ENCODE measurements at places on chromosomes 11 and 22.

DNA sequence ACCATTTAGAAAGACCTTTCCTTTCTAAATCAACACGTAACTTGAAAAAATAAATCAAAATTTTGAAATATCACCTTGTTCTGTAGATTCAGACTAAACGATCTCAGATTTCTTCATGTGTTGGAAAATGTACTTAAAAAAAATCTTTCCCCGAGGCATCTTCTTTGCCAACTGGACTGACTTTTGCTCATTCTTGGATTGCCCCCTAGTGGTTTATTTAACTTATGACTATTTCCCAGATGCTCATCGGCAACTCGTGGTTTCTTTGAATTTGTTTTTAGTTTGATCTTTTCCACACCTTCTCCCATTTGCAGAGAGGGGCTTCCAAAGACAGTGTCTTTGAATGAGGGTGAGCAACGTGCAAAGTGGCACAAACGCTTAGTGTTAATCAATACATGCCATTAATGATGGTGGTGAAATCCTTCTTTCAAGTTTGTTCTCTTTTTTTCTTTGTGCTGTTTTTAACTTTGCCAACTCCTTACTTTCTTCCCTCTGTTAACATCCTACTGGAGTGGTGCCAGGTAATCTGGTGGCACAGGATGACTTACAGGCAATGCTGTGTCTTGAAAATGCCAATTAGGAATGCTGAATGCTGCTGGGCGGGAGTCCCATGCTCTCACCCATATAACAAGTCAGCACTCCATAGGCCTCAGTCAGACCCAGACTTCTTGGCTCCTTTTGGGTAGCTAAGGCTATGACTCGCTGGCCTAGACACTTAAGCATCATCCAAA is 18.3 kb downstream of the PRSS23 start:
- peak; percentile 80 for DNase-seq

DNA sequence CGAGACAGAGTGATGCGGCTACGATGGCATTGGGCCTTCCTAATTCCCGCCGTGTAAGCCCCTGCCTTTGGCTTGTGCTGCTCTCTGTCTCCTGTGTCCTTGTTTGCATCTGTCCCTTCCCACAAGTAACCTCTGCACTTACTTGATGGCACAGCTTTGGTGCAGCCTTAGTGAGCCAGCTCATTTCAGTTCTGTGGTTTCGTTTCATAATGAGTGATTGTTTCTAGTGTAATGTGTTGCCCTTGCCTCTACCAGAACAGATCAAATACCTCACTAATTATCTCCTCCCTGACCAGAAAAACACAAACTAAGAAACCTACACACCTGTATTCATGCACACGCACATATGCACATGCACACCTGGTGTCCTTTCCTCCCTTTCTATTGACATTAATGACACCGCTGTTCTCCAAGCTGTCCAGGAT is 58.8 kb downstream of the GRK3 start:
- DNase-seq, result no peak

- no peak for DNase-seq
Measured at GRCh38 chr11:4887591-4887990, 5.9 kb downstream of the OR51T1 start.

DNA sequence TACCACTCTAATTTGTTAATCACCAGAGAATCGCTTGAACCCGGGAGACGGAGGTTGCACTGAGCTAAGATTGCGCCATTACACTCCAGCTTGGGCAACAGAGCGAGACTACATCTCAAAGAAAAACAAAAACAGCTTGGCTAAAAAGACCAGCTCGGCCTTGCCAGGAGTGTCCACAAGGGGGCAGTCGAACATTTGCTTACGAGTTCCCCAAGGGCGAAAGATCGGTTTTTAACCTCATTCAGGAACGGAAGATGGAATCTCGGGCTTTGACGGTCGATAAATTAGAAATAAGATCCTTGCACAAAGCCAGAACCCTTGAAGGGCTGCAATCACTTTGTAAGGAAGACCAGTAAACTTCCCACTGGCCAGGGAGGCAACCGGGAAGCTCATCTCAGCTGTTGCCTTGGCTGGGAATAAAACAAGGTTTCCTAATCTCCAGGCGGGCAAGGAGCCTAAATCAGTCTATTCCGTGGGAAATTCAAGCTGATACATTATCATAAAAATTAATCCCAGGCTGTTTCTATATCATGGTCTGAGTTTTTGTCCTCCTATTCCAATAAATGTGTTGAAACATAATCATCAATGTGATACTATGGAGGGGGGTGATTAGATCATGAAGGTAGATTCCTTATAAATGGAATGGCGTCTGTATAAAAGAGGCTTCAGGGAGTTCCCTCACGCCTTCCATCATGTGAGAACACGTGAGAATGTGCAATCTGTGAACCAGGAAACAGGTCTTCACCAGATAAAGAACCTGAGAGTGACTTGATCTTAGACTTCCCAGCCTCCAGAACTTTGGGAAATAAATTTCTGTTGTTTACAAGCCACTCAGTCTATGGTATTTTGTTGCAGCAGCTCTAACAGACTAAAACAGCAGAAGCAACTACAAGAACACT is 14.9 kb upstream of the SLC29A2 start:
- peak; percentile 82 for DNase-seq

- peak; percentile 7 for DNase-seq
Measured at GRCh38 chr11:84292006-84292405, 1005.8 kb upstream of the CCDC90B start.

DNA sequence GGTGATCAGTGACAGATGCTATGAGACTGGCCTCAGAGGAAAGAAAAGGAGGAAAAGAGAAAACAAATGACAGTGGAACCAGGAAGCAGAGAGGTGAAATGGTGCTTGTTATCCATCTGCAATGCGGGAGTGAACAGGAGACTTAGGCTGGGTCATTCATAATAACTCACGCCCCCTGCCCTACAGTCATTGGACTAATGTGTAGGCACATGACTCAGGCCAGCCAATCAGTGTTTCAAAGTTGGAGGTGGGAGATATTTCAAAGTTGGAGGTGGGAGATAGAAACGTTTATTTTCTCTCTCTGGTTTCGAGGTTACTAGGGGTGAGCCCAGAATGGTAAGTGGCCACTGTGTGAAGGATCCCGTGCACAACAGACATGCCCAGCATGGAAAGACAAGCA is 30.3 kb downstream of the SLC22A6 start:
- no peak for DNase-seq

DNA sequence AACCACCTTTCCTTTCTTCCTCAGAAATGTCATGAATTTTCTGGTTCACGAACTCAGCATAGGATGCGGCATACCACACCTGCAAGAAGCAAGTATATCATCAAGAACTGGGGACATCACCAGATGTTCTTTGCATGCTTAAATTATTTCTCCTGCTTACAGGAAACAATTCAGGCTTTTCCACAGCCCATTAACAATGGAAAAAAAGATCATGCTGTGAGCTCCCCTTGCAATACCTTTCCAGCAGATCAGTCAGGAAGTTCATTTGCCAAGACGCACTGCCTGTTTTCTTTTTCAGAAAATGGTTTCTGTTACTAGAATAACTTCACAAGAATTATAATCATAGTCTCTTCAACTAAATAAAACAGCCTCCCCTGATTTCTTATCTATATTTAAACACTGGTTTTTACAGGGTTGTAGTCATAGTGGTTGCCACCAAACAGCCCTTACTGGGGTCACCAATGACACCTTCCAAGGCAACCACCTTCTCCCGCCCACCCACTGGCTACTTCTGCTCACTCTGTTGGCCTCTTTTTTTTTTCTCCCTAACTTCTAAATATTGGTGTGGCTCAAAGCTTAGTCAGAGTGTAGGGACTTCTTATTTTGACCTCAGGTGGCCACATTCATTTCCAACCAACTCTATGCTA is 42.3 kb upstream of the NFRKB start:
- DNase-seq, result no peak

DNA sequence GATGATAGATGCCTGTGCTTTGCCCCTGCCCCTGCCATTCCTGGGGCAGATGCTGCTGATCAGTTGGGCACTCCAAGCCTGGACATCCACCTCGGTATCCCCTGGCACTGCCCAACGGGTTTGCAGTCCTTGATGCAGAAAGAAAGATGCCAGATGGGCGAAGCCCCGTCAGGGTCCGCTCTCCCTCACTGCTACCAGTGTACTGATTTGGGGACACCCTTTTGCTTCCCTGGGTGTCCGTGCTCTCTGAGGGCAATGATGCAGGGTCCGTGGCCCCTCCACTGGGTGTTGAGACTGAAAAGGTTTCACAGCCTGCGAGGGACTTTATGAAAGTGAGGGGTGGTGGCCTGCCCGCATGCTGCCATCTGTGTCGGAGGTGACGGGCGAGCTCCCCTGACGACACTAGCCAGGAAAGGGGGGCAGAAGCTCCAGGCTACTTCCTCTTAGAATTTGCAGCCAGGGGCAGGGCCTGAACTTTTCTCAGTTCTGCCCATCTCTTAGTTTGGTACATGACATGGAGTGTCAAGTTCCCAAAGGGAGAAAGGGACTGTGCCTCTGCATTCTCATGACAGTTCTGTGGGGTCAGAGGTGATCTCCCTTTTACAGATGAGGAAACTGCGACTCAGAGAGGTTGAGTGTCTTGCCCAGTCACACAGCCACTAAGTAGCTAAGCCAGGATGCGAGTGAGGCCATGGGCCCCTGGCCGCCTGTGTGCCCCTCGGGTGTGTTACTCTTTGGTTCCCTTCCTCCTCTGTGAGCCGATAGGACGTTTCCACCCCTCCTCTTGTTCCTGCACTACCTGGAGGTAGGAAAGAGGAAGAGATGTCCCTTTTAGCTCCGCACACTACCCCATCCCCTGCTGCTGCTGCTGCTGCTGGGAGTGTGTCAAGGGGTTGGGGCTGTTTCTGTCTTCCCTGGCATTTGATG is 96.6 kb downstream of the BCR start:
- DNase-seq, result no peak

DNA sequence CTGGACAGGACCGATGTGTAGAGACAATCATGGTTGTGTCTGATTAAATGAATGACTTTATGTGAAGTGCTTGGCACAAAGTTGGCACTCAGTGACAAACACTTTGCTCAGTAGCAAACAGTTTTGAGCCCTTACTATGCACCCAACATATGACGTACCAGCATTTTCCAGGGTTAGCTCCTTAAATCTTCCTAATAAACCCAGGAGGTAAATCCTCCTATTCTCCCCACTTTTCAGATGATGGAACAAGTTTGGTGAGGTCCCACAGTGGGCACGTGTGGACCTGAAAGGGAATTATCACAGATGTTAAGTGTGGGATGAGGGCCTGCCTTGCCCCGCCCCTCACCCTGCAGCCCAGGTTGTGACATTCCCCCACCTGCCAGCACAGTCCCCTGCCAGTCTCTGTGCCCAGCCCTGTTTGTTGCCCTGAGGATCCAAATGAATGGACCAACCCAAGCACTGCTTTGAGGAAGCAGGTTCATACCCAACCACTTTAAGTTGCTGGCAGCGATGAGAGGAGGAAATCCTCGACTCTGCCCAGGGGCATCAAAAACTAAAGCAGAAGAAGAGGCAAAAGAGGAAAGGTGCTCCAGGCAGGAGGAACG is 6.6 kb upstream of the CARD10 start:
- DNase-seq, result no peak

DNA sequence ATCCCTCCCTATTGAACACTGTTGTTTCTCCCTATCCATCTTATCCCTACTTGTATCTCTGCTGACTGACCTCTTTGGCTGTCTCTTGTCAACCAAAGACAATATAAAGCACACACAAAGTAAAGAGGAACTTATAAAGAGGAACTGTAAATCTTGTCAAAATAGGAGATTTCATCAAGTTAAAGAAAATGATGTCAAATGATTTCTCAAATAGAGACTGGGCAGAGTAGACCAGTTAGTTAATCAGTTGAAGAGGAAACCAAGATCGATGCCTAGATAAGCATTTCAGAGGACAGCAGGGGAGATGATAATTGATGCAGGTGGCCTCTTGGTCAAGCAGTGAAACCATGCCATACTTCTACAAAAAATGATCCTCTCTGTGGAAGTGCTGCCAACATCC is 22.7 kb downstream of the KCNQ1OT1 start:
- no peak for DNase-seq
